ENCODE measurements at places on chromosomes 1 and 21.

DNA sequence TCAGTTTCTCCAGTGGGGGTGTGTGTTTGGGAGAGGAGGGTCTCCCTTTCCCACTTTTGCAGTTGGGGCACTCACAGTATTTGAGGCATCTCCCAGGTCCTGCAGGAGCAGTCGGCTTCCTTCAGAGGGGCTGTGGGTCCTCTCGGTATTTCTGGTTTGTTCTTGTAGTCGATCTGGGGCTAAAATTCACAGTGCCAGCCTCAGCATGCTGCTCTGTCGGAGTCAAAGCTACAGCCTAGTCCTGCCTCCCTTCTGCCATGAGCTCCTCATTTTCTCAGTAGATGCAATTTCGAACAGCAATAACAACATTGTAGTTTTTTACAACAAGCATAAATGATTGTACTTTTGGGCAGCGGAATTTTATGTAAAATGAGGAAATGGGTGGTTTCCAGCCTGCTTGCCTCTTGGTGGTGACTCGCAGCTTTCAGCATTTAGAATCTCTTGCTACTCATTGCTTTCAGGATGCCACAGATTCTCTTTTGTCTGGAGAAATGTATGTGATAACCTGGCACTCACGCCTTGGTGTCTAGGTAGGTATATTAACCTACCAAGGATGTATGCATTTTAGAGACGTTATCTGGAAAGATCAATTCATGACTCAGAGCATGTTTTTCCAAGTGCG, 82.4 kb upstream of the C21orf91 start:
- DNase-seq, result no peak

GRCh38 chr1:148373192-148373925, 109.7 kb downstream of the PPIAL4G start:
- DNase-seq, result no peak

DNA sequence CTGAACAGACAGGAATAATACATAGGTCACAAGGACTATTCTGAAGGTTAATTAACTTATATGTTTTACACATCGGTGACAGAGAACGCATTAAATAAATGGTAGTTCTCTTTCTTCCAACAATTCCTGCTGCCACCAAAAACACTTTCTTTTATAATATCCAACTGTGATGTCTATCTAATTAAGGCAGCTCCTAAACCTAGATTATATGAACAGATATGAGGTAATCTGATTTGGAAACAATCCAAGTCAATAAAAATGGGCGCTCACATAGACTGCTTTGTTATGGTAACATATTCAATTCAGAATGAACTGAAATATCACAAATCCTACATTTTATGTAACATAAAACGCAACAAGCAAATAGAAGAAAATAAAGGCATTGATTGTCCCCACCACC, 16.0 kb downstream of the CYYR1 start:
- no peak for DNase-seq

- peak; percentile 92 for DNase-seq
Observed at GRCh38 chr1:42922687-42923366, 35.8 kb downstream of the SLC2A1 start.

DNA sequence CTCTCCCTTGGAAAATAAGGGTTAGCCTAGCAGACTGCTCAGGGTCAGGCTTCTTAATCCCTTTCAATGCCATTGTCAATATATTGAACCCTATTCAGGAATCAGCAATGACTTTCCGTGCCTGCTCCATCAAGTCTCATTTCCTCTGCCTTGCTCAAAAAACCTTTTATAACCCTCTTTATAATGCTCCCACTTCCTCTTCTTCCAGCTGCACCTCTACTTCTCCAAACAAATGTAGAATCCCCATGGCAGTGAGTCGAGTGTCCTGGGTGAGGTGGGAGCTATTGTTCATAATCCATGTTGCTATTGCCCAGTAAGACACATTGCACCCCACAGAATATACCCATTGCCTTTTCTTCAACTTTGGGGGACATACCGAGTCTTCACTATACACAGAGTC, 58.6 kb downstream of the OLIG1 start:
- no peak for DNase-seq

All from hematopoietic multipotent progenitor cell treated with erythropoietin and hydrocortisone succinate and interleukin-3 and kit ligand, for 17 days (in vitro differentiated cells).